Neural progenitor cell (in vitro differentiated cells): ENCODE measurements at places on chromosomes 16 and 17.
A peak's percentile ranks its signal among the peaks of the same experiment; 100 is the strongest.

- DNase-seq = peak; percentile 23
- H3K4me1 ChIP-seq = peaks cover 12% of the 10 kb centered on the region
- no peak overlapping the region for H3K4me3 ChIP-seq
- peaks cover 23% of the 10 kb centered on the region for H3K27me3 ChIP-seq
- no peaks in the 10 kb centered on the region for H3K36me3 ChIP-seq
These were observed 20.9 kb upstream of the PYY start for GRCh38 chr17:43974382-43975266.

DNA sequence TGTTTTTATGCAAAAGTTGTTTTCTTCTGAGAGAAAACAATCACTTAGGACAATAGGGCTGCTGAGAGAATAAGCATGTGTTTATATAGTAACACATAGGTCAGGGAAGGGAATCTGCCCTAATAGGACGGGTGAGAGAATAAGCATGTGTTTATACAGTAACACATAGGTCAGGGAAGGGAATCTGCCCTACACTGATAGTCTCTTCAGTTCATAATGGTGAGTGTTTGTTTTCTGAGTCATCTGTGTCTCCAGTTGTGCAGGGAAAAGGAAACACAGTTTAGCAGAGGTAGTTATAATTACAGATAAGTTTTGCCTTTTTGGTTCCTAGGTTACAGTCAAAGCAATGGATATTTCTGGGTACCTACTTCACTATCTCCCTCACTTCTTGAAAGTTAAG is 252.3 kb upstream of the CA10 start:
- H3K4me1 ChIP-seq = no peaks in the 10 kb centered on the region
- H3K27ac ChIP-seq = no peak overlapping the region
- H3K27me3 ChIP-seq = no peaks in the 10 kb centered on the region
- no peaks in the 10 kb centered on the region for H3K36me3 ChIP-seq
- DNase-seq = no peak
- H3K4me3 ChIP-seq = no peak overlapping the region

- no peak overlapping the region for H3K27ac ChIP-seq
- no peaks in the 10 kb centered on the region for H3K4me1 ChIP-seq
- no peak for DNase-seq
- no peaks in the 10 kb centered on the region for H3K36me3 ChIP-seq
These were observed 299.6 kb downstream of the MAP2K4 start for GRCh38 chr17:12320286-12320685.

DNA sequence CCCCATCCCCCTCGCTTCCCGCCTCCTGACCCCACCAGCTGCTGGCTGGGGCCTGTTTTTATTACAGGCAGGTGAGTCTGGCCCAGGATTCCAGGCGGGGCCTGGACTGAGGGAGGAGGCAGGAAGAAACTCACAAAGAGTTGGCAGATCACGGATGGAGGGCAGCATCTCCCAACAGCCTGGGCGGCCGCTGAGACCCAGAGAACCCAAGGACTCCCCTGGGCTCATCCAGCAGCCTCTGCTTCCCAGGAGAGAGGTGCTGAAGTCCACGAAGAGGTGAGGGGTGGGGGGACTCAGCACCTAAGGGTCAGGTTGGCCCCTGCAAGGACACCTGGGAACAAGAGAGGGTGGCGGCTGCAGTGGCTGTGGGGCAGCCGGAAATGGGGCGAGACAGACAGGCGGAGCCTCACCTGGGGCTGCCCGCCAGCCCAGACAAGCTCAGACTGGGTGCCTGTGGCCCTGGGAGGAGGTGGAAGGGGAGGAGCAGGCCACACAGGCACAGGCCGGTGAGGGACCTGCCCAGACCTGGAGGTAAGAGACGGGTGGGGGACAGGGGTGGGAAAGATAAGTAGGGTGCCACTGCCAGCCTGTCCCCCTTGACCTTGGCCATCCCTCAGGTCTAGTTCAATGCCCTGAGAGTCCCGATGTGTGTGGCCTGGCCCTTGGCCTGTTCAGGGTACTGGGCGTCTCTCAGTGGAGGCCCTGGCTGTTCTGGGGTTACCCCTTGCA is 8.7 kb upstream of the ADGRG1 start:
- no peaks in the 10 kb centered on the region for H3K36me3 ChIP-seq
- no peak for DNase-seq
- no peak overlapping the region for H3K27ac ChIP-seq
- H3K27me3 ChIP-seq = no peaks in the 10 kb centered on the region
- H3K4me1 ChIP-seq = peaks cover 18% of the 10 kb centered on the region
- no peak overlapping the region for H3K4me3 ChIP-seq

DNA sequence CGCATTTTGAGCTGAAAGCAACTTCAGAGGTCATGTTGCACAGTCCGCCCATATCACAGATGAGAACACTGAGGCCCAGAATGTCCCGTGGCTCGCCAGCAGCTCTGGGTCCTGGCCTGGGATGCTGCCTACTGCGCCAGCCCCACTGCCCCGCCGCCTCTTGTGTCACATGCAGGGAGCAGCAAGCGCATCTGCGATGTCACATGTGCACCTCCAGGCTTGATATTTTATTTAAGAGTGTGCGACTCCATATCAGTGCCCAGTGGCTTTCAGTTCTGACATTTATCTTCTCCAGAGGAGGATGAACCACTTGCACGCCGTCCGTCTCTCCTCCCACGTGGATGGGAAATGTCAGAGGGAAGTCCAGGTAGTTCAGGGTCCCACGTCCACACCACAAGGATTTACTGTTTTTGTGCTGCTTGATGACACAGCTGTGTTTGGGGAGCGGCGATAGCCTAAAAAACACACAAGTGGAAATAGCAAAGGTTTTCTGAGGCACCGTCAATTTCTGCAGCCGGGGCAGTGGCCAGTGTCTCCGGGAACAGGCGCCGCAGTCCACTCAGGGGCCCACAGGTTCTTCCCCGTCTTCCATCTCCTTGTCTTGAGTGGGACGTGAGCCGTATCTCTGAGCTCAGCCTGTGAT is 7.0 kb upstream of the RBFOX3 start:
- H3K4me3 ChIP-seq = no peak overlapping the region
- H3K4me1 ChIP-seq = peaks cover 25% of the 10 kb centered on the region
- DNase-seq = no peak
- H3K27me3 ChIP-seq = peaks cover under 1% of the 10 kb centered on the region

DNA sequence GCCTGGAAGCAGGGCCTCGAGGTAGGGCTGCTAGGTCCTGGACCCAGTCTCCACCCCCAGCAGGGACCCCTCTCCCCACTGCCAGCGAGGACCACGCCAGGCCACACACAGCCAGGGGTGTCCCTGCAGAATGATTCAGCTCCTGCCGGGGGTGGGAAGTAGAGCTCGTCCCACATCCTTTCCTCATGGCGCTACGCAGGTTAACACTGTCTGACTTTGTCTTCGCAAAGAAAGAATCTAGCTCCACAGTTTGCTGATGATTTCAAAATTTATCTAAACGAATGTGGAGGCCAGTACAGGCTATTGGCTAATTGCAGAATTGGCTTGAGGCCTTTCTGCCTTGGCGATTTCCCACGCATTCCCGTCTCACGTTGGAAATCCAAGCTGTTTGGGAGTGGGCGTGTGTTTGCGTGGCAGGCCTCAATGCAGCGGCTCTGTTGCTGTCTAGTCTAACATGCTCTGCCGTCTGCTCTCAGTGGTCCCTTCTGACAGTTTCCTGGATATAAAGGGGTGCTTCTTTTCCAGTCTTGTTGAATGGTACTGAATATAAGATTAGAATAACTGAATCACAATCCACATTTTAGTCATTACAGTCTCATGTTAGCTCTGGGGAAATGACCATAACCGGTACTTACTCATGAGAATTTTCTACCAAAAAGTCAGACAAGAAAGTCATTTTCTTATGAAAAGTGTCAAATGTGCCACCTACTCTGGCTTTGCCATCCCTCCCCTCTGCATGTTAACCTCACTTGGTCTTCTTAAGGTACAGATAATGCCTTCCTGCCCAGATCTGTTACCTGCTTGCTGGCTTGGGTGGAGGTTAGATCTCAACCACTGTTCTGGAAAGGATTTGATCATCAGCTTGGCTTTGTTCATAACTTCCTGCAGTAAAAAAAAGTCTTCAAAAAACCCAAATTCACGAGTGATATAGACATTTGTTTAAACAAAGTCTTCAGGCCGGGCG is 252.4 kb downstream of the NTN1 start:
- H3K27me3 ChIP-seq = no peaks in the 10 kb centered on the region
- no peak overlapping the region for H3K4me3 ChIP-seq

- H3K27me3 ChIP-seq = no peaks in the 10 kb centered on the region
- no peaks in the 10 kb centered on the region for H3K4me1 ChIP-seq
- no peak overlapping the region for H3K4me3 ChIP-seq
- H3K36me3 ChIP-seq = no peaks in the 10 kb centered on the region
These were observed 1950.1 kb downstream of the TP53TG3F start for GRCh38 chr16:35409503-35409902.

- no peak overlapping the region for H3K27ac ChIP-seq
- peak; percentile 13 for DNase-seq
- peak overlapping the region; percentile 54 for H3K4me3 ChIP-seq
- H3K36me3 ChIP-seq = no peaks in the 10 kb centered on the region
- peaks cover 47% of the 10 kb centered on the region for H3K27me3 ChIP-seq
These were observed 610 bp downstream of the PIK3R5 start for GRCh38 chr17:8964801-8965393.

DNA sequence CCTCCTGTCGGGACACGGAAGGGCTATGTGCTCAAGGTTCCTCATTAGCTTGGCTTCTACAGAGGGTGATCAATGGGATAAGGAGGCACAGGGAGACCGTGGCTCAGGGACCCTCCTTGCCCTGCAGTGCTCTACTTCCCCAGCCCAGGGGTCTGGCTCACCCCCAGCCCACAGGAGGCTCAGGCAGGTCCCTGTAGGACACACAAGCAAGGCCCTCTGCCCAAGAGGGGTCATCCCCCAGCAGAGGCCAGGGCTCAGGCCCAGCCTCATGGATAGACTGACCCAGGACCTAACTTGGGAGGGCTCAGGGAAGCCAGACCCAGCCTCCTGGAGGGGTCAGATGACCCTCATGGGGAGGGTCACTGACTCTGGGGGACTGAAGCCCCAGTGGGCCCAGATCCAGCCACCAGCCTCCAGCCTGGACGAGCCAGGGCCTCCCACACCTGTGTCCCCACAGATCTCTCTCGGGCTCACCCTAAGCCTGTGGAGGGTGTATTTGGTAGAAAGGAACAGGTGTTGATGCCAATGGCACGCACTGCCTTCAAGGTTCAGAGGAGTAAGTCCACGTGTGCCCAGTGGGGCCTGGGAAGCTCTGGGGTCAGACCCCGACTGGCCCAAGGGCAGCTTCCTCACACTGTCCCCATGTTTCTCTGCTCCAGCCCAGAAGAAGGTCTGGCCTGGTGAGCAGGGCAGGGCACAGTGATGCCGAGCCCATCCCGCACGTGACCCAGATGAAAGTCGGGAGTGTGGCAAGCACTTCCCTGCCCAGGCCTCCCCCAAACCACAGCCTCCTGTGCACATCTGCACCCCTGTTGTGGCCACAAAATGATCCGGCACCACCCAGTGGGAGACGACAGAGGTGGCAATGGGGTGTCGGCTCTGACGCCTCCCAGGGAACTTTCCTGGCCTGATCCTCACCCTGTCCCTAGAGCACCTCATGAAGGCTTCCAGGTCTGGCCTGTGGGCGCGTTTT is 10.9 kb upstream of the KRTAP17-1 start:
- H3K36me3 ChIP-seq = no peaks in the 10 kb centered on the region
- no peaks in the 10 kb centered on the region for H3K4me1 ChIP-seq
- no peak overlapping the region for H3K27ac ChIP-seq
- DNase-seq = no peak
- H3K27me3 ChIP-seq = no peaks in the 10 kb centered on the region
- H3K4me3 ChIP-seq = no peak overlapping the region

GRCh38 chr17:83133302-83134121 is 54.1 kb downstream of the METRNL start:
- no peaks in the 10 kb centered on the region for H3K36me3 ChIP-seq
- no peaks in the 10 kb centered on the region for H3K4me1 ChIP-seq
- DNase-seq = no peak
- no peaks in the 10 kb centered on the region for H3K27me3 ChIP-seq
- H3K27ac ChIP-seq = no peak overlapping the region

GRCh38 chr17:82836823-82837357 is 2.9 kb downstream of the ZNF750 start:
- H3K4me1 ChIP-seq = peaks cover 27% of the 10 kb centered on the region
- DNase-seq = peak; percentile 37

DNA sequence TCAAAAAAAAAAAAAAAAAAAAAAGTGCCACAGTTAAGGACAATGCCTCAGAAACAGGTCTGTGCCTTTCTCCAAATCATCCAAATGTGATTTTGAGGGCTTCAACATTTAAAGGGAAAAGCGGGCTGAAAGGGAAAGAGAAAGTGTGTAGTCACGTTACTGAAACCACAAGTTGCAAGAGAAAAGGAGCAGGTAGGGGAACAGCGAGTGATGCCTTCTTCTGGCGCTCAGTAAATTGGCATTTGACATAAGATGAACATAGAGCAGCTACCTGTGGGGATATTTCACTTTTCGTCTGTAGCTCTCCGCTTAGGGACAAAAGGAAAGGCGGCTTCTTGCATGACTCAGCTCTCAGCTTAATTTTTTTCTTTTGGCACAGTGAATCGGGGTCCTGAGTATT is 11.1 kb downstream of the CMTM2 start:
- H3K36me3 ChIP-seq = no peaks in the 10 kb centered on the region
- no peaks in the 10 kb centered on the region for H3K27me3 ChIP-seq
- no peak overlapping the region for H3K27ac ChIP-seq
- DNase-seq = no peak
- H3K4me3 ChIP-seq = no peak overlapping the region

GRCh38 chr16:55471448-55472097 is 7.4 kb upstream of the MMP2 start:
- H3K27me3 ChIP-seq = peaks cover 43% of the 10 kb centered on the region
- DNase-seq = no peak
- H3K4me1 ChIP-seq = no peaks in the 10 kb centered on the region
- no peak overlapping the region for H3K27ac ChIP-seq
- H3K36me3 ChIP-seq = no peaks in the 10 kb centered on the region
- no peak overlapping the region for H3K4me3 ChIP-seq

GRCh38 chr16:69406780-69407331 is 17.6 kb upstream of the CYB5B start:
- no peaks in the 10 kb centered on the region for H3K27me3 ChIP-seq
- no peaks in the 10 kb centered on the region for H3K36me3 ChIP-seq
- no peaks in the 10 kb centered on the region for H3K4me1 ChIP-seq
- no peak overlapping the region for H3K4me3 ChIP-seq

DNA sequence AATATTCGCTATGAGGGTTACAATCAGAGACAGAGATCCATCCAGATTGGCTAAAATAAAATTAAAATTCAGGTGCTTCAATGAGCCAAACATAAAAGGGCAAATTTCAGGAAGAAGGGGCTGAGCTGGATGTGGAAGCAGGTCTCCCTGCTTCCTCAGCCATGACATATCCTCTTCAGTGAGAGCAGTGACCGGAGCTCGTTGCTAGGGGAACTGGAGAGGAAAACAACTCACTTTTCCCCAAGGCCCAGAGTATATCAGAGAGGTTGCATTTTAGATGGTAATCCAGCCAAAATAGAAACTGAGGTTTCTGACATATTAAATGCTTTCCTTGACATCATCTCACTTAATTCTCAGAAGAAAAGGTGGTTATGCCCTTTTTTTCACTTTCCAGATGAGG is 503.5 kb downstream of the HS3ST4 start:
- no peak for DNase-seq
- H3K27me3 ChIP-seq = no peaks in the 10 kb centered on the region
- H3K27ac ChIP-seq = no peak overlapping the region
- no peak overlapping the region for H3K4me3 ChIP-seq

GRCh38 chr16:27248036-27248435 is 20.5 kb downstream of the NSMCE1 start:
- no peak overlapping the region for H3K4me3 ChIP-seq
- no peak overlapping the region for H3K27ac ChIP-seq
- no peaks in the 10 kb centered on the region for H3K27me3 ChIP-seq
- H3K36me3 ChIP-seq = no peaks in the 10 kb centered on the region
- DNase-seq = no peak
- peaks cover 28% of the 10 kb centered on the region for H3K4me1 ChIP-seq

GRCh38 chr16:87316450-87316922 is 706 bp downstream of the C16orf95 start:
- no peaks in the 10 kb centered on the region for H3K27me3 ChIP-seq
- peaks cover 5% of the 10 kb centered on the region for H3K4me1 ChIP-seq
- DNase-seq = no peak
- no peaks in the 10 kb centered on the region for H3K36me3 ChIP-seq
